Stimulated activated CD4-positive, alpha-beta T cell treated with anti-CD3 and anti-CD28 coated beads, Interleukin-4, amount 100 ng/mL, for 48 hours (primary cell): ENCODE measurements at places on chromosomes 5 and 9.

DNA sequence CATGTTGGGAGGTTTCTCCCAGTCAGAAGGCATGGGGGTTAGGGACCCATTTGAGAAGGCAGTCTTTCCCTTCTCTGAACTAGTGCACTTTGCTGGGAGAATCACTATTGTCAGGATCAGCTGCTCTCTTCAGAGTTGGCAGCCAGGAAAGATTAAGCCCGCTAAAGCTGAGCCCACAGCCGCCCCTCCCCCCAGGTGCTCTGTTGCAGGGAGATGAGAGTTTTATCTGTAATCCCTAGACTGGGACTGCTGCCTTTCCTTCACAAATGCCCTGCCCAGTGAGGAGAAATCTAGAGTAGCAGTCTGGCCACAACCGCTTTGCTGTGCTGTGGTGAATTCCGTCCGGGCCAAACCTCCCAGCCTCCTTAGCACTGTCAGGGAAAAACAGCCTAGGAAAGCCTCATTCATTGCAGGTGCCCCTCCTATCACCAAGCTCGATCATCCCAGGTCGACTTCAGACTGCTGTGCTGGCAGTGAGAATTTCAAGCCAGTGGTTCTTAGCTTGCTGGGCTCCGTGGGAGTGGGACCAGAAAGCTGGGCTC is 69.8 kb downstream of the CNTLN start:
- DNase-seq = no peak

DNA sequence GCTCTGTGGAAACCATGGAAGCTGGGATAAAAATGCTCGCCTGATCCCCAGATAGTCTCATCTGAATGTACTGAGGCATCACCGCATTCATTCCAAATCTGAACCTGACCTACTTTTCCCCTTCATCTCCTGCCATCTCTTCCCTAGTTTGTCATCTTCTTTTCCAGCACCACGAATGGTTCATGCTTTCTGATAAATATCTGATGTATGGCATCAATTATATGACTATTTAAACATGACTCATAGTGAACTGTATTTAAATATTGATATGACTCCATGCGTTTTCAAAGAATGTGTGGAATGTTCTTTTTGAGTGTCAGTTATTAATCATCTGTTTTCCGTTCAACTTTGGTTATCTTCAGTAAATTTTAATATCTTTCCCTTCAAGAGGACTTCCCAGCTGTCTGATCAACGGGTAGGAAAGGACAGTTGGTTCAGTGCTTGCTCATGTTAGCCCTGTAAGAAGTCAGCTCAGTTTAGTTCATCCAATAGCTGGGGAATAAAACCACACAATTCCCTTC is 21.1 kb downstream of the BASP1 start:
- no peak for DNase-seq

GRCh38 chr5:35656721-35657120 is 39.1 kb downstream of the SPEF2 start:
- DNase-seq = no peak

DNA sequence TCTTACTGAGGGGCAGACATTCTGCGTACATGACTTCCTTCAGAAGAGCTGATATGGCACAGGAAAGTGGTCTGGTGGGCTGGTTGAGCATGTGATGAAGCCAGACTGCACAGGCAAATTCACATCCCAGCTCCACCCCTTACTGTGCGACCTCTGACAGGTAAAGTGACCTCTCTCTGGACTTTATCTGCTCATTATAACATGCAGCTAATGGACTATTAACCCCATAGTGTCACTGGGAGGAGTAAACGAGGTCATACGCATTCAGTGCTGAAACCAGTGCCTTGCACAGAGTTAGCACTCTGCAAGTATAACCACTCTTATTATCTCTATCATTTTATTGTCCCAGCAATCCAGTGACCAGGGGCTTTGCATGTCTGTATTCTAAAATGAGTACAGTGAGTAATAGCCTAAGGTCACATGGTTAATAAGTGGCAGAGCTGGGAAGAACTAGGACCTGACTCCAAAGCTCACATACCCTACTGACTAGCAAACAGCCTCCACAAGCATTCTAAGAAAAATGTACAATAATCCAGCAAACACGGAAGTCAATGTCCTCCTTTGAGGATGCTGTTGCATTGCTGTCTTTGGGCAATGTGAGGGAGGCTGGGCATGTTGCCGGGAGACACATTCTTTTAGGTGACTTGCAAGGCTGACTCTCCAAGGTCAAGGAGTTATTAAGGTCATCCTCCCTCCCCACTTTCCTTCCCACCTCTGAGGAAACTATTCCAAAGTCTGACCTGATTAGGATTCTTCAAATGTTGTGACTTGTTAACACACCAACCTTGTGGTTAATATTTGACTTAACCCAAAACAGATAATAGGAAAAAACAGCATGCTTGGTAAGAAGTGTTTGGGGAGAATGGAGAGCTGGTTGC is 19.0 kb downstream of the GLRX start:
- no peak for DNase-seq

- no peak for DNase-seq
Observed at GRCh38 chr9:77450085-77450475, 198.0 kb downstream of the GNA14 start.

- DNase-seq = no peak
Observed at GRCh38 chr5:75331-76320, 16.3 kb upstream of the PLEKHG4B start.

- no peak for DNase-seq
Observed at GRCh38 chr5:167355346-167355745, 936.1 kb upstream of the WWC1 start.

DNA sequence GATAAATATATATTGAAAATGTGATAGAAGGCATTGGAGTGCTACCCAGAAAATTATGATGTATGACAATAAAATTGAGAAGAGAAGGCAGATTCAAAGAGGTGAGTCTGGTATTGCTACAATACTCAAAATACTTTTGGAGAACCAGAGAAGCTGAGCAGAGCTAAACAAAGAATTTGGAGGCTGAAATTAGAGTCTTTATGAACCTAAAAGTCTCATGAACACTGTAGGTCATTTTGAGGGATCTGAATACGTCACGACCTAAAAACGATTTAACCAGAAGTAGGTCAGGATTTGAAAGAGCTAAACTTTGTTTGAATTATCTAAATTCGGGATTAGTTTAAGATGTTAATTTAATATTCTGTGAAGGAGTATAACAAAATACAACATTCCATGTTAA is 182.4 kb upstream of the CDH9 start:
- DNase-seq = no peak

DNA sequence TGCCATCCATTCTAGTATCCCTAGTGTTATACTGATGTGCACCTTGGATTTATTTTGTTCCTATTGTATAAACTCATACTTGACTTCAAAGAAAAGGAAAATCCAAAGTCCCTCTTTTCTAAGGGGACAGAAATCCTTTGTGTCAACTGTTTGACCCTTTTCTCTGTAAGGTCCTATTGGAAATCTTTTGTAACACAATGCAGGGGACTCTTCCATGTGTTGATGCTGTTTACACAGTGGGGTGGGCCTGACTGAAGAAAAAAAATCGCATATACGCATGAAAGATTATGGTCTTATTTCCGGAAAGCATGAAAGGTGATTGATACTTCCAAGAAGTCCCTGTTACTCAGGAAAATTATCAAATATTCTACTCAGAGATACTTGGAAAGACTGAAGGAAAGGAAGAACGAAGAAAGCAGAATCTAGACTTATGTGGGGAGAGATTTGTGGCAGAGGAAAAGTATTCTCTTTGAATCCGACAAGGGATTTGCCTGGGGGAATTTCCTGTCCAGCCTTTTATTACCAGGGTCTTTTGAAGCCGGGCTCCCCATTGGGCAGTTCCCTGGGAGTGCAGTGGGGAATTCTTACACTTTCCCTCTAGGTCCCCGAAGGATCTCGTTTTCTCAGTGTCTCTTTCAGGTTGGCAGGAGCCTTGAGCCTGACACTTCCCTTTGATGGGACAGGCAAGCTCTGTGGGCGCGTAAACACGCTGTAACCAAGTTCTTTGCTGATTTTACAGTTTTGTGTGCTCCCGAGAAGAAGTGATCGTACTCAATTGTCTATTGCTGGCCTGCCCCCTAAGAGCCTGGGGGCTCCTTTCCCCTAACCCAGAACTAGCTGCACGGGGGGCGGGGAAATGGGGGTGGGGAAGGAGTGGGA is 779 bp upstream of the VCAN start:
- DNase-seq = no peak

DNA sequence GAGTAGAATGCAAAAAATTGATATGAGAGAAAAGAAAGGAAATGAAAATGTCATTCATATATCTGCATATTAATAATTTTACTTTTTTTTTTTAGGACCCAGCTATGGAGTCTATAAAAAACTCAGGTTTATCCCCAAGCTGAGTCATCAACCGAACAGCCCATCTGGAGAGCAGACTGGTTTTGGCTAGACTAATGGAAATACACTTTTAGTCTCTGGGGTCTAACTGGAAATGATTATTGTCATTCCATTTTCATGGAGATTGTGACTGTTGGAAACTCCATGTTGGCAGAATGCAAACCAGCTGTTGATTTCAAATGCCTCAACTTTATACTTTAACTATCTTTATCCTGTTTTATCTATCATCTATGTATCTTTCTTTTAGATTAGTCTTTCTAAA is 28.7 kb downstream of the ANXA1 start:
- no peak for DNase-seq

- no peak for DNase-seq
Observed at GRCh38 chr9:134304690-134305089, 21.6 kb upstream of the RXRA start.

DNA sequence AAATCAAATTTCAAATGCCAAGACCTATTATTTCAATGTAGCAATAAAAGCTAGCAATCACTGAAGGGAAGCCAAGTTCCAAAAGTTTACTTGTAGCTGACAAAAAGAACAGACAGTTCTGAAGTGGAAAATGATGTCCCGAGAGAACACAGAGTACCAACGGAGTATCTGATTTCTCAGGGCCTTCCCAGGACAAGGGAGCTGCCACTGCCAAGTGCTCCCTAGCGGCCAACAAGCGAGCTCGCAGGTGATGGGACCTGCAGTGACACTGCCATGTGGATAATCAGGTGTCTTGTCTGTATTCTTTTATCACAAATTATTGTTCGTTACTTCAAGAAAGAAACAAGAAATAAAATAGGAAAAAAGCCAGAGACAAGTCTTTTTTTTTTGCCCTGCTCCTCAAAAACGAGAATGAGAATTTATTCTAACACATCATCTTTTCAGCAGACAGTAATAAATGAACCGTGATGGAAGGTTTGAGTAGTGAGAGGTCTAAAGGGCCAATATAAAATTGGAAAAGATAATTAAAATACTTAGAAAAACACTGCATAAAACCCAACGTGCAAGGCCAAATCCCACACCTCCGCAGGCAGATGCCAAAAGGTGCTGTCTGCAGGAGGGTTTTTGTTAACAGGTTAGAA is 159.4 kb downstream of the MYO10 start:
- DNase-seq = no peak

GRCh38 chr5:172911976-172912375 is 47.2 kb upstream of the RPL26L1 start:
- no peak for DNase-seq

- DNase-seq = no peak
Observed at GRCh38 chr5:57466544-57466943, 16.1 kb downstream of the ACTBL2 start.

- DNase-seq = no peak
Observed at GRCh38 chr9:134320126-134320867, 6.0 kb upstream of the RXRA start.

DNA sequence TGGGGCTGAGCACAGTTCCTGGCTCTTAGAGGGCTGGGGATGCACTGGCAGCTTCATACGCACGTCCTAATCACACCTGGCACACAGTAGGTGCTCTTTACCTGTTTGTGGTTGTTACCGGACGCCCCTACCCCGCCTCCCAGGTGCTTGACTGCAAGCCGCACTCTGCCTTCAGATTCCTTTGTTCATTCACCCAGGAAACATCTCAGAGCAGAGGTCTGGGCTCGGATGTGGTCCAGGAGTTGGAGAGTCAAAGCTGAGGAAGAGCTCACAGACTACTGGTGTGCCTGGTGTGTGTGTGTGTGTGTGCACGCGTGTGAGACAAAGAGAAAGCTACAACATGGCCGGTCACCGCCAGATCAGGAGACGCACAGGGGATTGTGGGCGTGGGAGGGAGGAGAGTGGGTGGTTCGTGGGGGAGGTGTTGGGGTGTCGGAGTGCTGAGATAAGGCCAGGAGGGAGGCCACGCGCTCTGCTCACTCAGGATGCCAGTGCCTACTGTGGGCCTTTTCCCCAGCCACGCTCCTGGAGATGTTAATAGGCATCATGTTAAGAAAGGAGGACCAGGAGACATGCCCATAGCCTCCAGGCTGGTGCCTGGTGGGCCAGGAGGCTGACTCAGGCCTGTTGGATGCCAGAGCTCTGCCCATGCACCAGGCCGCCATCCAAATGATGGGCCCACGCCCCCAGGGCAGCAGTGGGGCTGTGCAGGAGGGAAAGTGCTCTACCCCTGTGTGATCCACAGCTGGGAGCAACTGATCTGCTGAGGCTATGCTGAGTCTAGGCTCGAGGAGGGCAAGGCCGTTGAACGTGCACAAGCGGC is 39.9 kb downstream of the CRB2 start:
- no peak for DNase-seq

DNA sequence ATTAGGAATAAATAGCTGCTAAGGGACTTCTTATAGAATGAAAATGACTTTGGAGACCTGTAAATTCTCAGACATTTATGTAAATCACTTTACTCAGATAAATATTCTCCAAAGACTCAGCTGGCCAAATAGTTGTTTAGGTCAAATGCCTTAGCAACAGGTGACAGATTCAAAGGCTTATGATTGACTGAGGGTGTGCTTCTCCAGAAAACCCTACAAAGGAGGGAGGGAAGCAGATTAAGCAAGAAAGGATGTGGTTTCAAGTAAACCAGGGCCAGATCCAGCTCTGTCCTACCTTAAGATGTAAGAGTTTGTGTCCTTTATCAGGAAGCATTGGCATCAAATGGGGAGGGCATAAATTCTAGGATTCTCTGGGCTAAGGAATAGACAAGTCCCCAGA is 433.0 kb downstream of the TLE1 start:
- no peak for DNase-seq

DNA sequence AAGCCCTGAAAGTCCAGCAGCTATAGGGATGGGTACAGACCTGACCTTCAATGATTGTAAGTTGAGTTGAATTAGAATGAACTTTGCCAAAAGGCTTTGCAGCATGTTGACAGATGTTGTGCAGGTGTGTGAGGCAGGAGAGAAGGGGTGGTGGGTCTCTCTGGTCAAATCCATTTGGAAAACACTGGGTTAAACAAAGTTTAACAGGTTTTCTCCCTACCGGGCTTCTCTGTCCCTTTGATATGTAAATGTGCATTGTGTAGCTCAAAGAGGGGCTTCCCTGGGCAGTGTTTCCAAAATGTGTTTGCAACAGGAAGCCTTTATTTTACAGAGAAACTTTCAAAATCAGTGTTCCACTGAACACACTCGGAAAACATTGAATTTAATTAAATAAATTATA is 72.1 kb upstream of the BRINP1 start:
- DNase-seq = no peak

GRCh38 chr9:36125062-36125855 is 11.3 kb upstream of the GLIPR2 start:
- DNase-seq = no peak
